Suprapubic skin (tissue), 4 donors: ENCODE measurements at places on chromosomes 7 and 10.
A peak's percentile ranks its signal among the peaks of the same experiment; 100 is the strongest.

GRCh38 chr10:80488539-80489066, 34.5 kb downstream of the TSPAN14 start:
- DNase-seq: no peak

DNA sequence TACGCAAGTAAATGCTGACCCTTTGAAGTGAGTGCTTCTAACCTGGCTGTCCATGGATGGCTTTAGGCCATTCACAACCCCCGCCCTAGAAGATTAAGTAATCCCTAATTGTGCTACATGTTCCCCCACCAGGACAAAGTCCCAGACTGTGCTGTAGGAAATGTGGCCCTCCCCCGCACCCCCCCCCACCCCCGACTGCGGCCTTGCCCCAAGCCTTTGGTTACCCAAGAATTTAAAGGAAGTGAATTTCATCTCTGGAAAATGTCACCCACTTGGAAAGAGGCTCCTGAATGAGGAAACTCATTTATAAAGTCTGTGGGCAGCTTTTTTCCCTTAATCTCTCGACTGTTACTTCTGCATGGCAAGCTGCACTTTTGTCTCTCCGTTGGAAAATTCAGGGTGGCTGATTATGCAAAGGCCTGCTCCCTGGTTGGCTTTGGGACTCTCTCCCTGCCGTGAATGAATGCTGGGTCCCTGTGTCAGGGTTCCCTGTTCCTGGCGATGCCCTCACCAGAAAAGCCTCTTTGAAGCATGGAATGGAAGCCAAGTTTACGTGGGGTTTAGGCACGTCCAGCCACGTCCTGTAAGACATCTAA, 31.4 kb upstream of the AQP1 start:
- DNase-seq: no peak

GRCh38 chr10:97042716-97043562, 142.8 kb downstream of the SLIT1 start:
- no peak for DNase-seq

- no peak for DNase-seq
These were observed 28.5 kb downstream of the NUDT1 start for GRCh38 chr7:2270495-2270894.

- no peak for DNase-seq
These were observed 138.0 kb downstream of the SLIT1 start for GRCh38 chr10:97047788-97048187.

GRCh38 chr7:81803267-81803666, 33.4 kb upstream of the HGF start:
- DNase-seq: no peak

DNA sequence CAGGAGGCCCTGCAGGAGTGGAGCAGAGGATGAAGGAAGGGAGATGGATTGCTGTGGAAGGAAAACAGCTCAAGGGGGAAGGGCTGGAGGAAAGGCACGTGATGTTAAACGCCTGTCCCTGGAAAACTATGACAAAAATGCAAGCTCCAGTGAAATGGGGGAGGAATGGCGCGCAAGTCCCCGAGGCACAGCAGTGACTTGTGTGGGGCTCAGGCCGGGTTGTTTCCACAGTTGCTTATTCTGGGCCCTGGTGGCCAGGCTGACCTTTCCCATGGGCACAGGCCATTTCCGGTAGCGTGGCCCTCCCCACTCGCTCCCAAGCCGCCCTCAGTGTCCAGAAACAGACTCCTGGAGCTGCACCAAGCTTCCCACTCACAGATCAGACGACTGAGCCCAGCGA, 68.1 kb upstream of the PDGFA start:
- DNase-seq: no peak

DNA sequence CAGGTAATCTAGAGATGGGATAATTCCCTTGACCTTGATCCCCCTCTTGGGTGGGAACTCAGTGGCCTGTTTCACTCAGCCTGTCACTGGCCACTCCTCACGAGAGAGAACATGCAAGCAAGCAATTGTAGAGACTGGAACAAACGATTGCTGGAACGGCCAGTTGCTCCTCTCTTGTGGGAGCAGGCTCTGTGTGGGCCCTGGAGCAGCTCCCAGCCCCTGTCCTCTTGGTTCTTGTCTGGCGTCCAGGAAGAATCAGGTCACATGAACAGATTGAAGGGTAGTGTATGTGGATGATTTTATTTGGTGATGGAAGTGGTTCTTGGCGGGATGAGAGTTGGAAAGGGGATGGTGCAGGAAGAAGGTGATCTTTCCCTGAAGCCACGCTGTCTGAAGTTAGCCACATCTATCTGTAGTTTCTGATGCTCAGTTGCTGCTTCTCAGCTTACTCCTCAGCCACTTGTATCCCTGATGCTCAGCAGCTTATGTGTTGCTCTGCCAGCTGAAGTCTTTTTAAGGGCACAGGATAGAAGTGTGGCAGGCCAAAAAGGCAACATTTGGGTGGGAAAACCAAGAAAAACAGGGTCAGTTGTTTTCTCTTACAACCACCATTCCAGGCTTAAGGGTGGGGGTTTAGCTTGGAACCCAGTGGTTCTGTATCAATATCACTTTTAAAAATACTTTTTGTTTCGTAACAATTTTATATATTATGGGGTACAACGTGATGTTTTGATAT, 15.9 kb downstream of the RNF133 start:
- no peak for DNase-seq

DNA sequence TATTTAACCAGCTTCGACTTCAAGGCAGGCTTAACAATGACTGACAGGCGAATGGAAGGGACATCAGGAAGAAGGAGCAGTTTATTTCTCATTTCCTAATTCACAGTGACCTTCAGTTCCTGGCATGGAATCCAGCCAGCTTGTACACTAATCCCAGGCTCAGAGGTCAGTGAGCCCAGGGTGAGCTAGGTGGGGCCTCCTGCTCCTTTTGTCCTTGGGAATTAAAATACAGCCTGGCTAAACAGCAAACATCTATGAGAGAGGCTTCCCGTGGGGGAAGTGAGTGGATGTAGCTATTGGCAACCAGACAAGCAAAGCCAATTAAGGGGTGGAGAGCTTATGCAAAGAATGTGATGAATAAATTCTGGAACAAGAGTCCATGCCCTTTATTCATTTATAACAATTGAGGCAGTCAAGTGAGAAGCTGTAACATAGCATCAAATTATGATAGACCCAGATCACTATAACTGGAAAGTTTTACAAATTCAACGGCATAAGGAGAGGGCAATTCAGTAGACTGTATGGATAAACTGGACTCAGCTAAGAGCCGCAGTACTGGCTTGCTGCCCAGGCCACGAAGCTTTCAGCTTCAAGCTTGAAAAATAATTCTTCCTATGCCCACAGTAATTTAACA, 57.1 kb downstream of the STK17A start:
- no peak for DNase-seq

- no peak for DNase-seq
These were observed 34.2 kb downstream of the C10orf67 start for GRCh38 chr10:23310404-23310803.

DNA sequence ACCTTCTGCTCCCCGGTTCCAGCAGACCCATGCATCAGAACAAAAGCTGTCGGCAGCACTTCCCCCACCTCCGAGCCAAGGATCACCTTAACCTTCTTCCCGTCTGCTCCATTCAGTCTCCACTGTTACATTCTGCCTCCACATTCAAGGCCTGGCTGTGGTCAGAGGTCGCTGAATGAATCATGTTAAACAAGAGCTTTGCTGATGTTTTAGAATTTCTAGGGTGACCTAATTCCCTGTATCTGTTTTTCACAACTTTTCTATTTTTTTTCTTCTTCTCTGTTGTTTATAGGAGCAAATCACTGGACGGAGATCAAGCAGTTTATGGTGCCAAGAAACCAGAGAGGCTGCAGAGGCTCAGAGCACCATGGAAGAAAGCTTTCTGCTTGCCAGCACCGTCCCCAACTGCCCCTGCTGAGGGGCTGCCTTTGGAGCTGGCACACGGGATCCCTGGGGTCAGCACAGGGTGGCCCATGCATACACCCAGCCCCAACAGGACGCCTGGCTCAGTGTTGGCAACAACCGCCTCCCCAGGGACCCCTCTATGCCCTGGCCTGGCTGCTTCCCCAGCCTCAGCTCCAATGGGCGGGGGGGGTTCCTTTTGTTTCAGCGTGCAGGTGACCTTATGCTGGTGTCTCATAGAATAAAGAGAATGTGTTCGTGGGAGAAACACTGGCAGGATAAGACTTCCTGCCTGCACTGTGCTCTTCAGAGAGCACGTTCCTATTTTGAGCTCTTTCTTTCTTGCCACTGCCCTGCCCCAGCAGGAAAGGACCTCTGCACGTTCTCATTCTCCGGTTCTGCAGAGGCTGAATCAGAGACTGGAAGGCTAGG, 182.7 kb upstream of the LYZL2 start:
- DNase-seq: no peak

- DNase-seq: no peak
These were observed 4.3 kb upstream of the GIMAP5 start for GRCh38 chr7:150732786-150733481.

DNA sequence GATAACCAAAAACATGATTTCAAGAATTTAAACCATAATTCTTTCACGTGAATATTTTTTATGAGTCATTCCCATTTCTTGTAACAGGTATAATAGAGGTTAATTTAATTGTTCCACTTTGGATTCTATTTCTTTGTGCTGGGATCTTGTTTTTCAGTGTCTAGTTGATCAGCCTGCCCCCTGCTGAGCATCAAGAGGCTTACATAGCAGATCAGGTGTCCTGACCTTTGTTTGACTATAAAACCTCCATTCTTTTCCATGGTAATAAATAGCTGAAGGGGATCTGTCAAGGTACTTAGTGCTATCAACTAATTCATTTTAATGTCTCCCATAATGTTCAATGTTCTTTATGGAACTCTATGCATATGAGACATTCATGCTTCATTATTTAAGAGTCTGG, 4.9 kb downstream of the COL17A1 start:
- DNase-seq: no peak

GRCh38 chr10:95428701-95429100, 132.5 kb downstream of the SORBS1 start:
- peak; percentile 50 for DNase-seq

DNA sequence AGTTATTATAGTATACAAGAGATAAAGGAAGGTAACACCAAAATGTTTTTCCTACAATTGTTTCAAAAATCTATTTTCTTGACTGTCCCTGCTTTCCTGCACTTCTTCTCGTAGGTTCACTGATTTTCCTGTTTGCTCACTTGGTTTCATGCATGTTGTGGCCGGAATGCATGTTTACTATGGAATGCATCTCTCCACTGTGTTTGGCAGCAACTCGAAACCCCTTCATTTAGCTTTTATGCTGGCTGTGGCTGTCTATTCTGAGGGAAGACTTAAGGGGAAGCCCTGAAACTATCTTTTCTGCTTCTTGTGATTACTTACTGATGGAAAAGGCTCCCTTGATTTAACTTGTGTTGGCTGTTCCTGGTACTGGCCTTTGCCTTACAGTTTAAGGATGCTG, 120.3 kb downstream of the NRG3 start:
- no peak for DNase-seq

- no peak for DNase-seq
These were observed 251.0 kb downstream of the BMPER start for GRCh38 chr7:34156336-34156735.

DNA sequence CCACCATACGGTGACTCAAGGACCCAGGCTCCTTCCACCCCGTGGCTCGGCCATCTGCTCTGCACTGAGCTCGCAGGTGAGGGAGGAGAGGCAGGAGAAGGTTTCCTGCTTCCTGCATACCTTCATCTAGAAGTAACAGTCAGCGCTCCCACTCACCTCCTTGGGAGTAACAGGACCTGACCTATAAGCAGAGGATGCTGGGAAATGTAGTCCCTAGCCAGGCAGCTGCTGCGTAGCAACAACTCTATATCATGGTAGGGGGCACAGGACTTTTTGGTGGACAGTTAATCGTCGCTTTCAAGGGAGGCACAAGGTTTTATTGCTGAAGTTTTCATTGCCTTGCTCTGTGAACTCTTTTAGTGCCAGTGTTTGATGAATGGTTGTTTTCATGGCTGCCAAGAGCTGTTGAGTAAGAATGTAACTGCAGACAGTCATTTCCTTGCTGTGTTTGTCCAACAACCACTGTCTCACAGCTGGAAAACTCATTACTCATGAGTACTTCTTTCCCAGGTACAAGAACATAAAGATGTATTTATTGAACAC, 10.2 kb upstream of the ZFYVE27 start:
- no peak for DNase-seq

DNA sequence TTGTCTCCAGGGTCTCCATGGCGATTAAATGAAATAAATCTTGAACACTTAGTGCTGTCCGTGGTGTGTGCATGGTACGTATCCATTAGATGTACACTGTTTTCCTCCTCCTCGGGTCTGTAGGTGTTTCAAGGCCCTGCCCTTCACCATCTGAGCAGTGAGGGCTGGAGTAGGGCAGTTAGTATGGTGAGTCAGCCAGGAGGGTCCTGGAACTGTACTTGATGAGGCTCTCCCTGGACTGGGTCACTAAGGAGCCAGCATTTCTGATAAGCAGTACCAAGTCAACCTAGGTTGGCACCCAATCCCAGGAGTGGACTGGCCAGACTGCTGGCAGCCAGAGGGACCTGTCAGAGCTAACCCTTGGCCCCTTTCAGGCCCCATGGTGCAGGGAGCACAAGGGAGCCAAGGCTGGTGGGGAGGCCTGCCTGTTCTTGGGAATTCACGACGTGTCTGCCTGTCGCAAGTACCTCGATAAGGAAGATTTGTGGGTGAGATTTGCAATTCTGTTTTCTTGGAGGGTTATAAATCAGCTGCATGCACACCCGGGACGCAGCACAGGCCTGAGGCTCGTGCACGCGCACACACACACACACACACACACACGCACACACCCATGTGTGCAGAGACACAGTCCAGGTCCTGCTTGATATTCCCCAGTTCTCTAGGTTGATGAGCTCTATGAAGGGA, 114.2 kb downstream of the ZMIZ1 start:
- DNase-seq: no peak

DNA sequence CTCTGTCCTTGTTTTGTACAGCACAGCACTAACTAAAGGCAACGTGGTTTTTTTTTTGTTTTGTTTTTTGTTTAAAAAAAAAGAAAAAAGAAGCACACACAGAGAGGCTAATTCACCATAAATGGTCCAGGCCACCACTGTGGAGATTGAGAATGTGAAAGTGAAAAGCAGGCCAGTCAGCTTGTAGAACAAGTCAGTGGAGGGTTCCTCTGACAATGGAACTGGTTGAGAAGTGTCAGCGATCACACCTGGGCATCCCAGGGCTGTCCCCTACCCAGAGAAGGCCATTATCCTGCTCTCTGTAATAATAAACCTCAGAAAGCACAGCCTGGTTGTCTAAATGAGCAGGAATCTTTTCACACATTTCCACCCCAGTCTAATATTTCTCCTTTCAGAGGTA, 119.6 kb upstream of the ZNF438 start:
- DNase-seq: no peak

- DNase-seq: no peak
These were observed 46.9 kb downstream of the ATE1 start for GRCh38 chr10:121880895-121881294.

- no peak for DNase-seq
These were observed 93.5 kb upstream of the MPP7 start for GRCh38 chr10:28396331-28396730.

DNA sequence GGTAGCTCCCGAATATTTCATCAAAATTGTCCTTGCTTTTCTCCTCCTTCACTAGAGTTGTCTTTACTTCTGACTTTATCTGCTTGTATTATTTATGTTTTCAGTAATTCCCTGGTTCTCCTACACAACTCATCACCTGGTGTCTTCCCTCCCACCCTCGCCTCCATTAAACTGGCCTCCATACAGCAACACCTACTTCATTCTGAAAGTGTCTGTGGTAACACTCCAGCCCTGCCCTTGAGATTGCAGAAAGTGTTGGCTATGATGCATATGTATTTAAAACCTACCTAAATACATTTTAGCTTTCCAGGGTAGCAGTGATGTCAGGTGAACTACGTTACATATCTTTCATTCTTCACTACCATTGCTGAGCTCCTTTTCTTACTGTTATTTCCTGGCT, 833.3 kb upstream of the LRRN3 start:
- no peak for DNase-seq
